Activated T-helper 17 cell treated with anti-CD3 and anti-CD28 coated beads, Interleukin-2, amount 50 U/mL, for 72 hours (primary cell): ENCODE measurements at places on chromosomes 11 and 22. TPM values are rescaled to one million over a fixed set of nuclear protein-coding genes. Genes with fewer than 3 reads are reported as not detected.
A peak's percentile ranks its signal among the peaks of the same experiment; 100 is the strongest.

Gene SPI1
- total RNA-seq = 0.21 TPM

Gene ASPHD2
- 20.2 TPM for total RNA-seq

Gene OR52I2
- not detected for total RNA-seq

Gene VSIG10L2
- not detected for total RNA-seq

Gene PRDX5
- total RNA-seq = 164 TPM

Gene RCOR2
- 0.32 TPM for total RNA-seq

Gene EMSY
- total RNA-seq = 52.1 TPM

Gene CSF2RB
- 4.2 TPM for total RNA-seq

Gene UCP3
- total RNA-seq = 6.6 TPM

Gene BEST1
- 0.24 TPM for total RNA-seq

Gene OR51A7
- not detected for total RNA-seq

DNA sequence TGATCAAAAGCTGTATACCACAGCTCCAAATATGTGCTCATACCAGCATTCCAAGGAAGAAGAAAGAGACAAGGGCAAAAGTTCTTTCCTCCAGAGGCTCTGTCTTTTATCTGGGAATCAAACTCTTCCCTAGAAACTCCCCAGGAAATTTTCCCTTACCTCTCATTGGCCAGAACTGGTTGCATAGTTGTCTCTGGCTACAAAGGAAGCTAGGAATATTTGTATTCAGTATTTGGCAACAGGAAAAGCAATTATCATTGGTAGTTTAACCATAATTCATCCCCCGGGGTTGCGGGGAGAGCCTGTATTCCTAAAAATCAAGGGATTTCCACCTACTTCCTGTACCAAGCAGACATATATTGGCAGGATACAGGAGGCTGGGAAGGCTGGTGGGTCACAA, 10.5 kb upstream of the ZFTA start:
- no peak for ATAC-seq

GRCh38 chr11:59197991-59198390, 14.7 kb downstream of the MPEG1 start:
- no peak for ATAC-seq

GRCh38 chr11:68396516-68396915, 64.0 kb upstream of the PPP6R3 start:
- no peak for ATAC-seq

- no peak for ATAC-seq
Measured at GRCh38 chr11:130529366-130529765, 80.9 kb downstream of the ADAMTS15 start.

GRCh38 chr11:64372021-64372420, 13.1 kb downstream of the RPS6KA4 start:
- ATAC-seq = no peak

- no peak for ATAC-seq
Measured at GRCh38 chr22:49112176-49112575, 715.5 kb downstream of the BRD1 start.

- peak; percentile 43 for ATAC-seq
Measured at GRCh38 chr11:58621586-58622262, 741 bp upstream of the CNTF start.

- ATAC-seq = peak; percentile 87
Measured at GRCh38 chr22:49807780-49808708, 19.6 kb downstream of the BRD1 start.

- no peak for ATAC-seq
Measured at GRCh38 chr11:72227316-72228228, 3.0 kb downstream of the INPPL1 start.

DNA sequence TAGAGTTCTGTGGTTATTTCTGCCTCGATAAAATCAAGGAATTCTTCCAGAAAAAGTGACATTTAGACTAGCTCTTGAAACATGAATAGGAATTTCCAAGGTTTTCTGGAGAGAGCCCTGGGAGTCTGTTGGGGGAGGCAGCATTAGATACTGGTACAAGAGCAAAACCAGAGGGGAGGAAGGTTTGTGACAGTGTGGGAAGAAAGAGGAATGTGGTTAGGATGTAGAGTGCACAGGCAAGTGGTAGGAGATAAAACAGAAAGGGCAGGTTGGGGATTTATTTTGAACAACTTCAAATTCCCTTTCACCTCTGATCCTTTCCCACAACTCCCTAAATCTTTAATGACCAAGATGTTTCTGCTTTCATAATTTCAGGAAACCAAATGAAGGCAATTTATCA, 588.4 kb downstream of the METTL15 start:
- no peak for ATAC-seq

DNA sequence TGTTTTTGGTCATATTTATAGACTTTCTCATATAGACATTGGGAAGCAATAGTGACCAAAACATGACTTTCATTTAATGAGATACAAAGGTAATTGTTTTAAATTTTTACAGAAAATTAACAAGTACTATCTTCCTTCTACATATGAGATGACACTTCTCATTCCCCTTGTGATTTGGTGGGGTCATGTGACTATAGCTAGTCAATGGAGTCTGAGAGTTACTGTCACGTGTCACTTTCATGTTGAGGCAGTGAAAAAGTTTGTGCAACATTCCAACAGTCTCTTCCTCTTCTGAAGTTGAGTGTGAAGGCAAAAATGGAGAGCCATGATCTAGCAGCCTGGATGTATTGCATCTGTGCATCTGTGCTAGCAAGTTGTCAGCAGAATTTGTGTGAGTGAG, 618.3 kb upstream of the LRRC4C start:
- no peak for ATAC-seq

DNA sequence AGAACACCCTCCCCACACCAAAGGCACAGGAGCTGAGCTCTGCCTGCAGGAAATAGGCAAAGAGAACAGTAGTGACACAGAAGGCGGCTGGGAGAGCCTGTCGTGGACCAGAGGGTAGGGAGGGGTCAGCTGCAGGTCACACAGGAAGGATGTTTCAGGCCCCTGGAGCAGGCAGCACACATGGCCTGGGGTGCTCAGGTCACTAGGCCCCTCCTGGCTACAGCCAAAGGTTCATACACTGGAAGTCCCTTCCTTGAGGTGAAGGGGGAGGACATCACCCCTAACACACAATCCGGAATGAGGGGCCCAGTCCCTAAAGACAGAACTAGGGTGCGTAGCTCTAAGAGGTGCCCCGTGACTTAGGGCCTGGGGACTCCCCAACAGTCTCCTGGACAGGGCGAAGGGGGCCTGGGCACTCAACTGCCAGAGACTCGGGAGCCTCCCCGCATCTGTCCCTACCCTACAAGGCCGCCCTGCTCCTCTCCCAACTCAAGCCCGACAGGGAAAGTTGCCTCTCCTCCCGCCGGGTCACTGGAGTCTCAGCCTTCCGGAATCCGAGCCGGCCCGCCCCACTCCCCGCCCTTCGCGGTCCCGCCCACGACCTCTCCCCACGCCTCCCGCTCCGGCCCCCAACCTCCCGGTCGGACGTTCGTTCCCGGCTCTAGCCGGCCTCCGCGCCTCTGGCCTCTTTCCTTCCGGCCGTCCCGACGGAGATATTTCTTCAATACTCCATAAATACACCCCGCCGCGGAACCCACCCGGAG, at the start of gene CYB5R2:
Gene CYB5R2, minus strand, starts transcription at position 541 of the 764 bp plus-strand sequence. CDS start 675 bp downstream, outside the sequence.
- no peak for ATAC-seq
